NCI-H1092 (cell line): ENCODE measurements at places on chromosomes 7 and 10.

DNA sequence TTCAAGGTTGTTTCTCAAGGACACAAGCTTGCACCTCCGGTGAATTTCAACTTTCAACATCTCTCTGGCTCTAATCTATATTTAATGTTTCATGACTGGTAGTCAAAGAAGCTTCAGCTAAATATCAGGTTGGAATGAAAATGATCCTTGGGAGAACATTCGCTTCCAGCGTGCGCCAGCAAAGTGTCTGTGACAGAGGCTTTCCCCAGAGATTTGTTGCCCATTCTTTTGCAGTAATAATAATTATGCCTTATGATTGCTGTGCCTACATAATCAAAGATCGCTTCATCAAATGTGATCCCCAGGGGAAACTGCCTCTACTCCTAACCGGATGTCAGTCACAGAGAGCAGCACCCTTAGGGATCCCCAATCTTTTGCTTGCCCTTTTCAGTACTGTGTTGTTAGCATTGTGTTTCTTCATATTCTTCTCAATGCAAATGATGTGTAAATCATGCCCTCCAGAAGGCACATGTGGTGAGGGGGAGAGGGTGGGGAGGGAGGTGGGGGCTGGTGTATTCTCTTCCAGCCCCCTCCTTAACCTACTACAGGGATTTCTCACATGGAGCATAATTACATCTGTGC lies 30.5 kb downstream of the FZD1 start:
- DNase-seq: no peak

GRCh38 chr7:108002726-108003598 lies at the start of gene LAMB1:
TSS of gene LAMB1 (minus strand) at chr7:108003161. CDS start at chr7:108002885, 276 bp downstream.
- DNase-seq: no peak

- DNase-seq: no peak
Observed at GRCh38 chr10:52785418-52785817, 12.8 kb upstream of the MBL2 start.

DNA sequence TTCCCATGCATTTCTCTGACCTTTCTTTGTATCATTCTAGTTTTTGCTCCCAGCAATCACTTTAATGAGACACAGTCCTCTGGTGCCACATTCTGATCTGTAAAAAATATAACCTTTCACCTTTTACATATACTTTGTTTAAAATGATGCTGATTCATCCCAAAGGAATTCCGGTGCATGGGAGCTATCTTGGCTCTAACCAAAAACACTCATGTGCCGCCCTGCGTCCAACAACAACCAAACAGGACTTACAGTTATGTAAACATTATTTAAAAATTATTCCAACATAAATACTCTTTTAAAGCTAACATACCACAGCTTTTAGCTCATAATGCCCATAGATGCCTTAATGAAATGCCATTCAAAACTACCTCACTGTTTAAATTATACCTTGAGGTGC lies 7.7 kb upstream of the OPALIN start:
- DNase-seq: no peak

DNA sequence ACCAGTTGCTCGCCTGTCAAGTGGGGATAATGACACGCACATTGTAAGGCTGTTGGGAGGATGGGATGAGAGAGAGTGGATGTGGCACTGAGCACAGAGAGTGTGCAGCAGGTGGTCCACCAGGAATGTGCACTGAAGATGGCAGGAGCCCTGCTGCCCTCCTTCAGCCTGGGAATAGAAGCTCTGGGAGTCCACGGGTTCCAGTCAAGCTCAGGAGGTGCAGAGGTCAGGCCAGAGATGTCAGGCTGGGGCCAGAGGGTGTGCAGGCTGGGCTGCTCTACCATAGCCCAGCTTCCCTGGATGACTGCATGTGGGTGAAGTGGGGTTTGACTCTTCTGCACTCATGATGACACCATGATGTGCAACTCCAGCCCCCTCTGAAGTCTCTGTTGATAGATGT lies 58.7 kb downstream of the C10orf120 start:
- DNase-seq: no peak
